Stimulated activated CD8-positive, alpha-beta memory T cell treated with anti-CD3 and anti-CD28 coated beads, Interleukin-12 subunit alpha, Interleukin-12 subunit beta, amount 100 ng/mL, for 4 hours (primary cell): ENCODE measurements at places on chromosomes 1 and 21.

- no peak for DNase-seq
Observed at GRCh38 chr1:147665521-147665920, 4.8 kb downstream of the ACP6 start.

DNA sequence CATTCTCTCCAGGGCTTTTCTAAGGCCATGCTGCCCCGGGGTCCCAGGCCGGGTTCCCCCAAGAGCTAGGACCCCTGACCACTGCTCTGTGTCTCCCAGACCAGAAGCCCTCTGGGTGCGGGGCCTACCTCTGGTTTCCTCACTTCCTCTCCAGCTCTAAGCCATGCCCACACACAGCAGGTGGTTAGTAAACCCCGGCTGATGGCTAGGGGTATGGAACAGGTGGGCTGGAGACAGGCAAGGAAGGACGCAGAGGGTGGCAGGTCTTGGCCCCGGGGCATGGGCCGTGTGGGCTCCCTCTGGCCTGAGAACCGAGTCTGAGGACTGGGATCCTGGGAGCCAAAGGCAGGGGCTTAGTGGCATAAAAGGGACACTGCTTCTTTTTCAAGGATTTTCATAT, 15.9 kb upstream of the PLCH2 start:
- no peak for DNase-seq

DNA sequence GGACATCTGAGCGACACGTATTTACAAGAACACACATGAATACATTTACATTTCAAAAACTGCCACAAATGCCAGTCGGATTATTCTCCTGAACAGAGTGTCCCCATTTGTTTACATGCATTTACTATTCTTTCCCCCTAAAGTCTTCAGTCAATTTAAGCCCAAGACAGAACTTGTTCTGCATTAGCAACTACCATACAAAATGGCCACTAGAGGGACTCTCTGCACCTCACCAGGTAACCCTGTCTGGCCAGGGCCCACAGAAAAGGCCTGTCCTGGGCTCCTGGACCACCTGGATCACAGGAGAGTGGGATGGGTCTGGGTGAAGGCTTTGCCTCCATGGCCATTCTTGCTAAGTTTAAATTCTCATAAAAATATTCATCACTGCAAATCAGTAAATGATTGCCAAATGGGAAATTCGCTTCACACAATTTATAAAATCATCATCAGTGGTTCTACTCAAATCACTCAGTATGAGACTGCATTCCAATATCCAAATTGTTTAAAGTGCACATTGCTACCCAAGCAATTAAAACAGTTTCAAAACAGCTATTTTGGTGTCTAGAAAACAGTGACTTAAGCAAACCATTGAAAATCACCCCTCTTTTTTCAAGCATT, 12.5 kb upstream of the GUCA2A start:
- DNase-seq: no peak

DNA sequence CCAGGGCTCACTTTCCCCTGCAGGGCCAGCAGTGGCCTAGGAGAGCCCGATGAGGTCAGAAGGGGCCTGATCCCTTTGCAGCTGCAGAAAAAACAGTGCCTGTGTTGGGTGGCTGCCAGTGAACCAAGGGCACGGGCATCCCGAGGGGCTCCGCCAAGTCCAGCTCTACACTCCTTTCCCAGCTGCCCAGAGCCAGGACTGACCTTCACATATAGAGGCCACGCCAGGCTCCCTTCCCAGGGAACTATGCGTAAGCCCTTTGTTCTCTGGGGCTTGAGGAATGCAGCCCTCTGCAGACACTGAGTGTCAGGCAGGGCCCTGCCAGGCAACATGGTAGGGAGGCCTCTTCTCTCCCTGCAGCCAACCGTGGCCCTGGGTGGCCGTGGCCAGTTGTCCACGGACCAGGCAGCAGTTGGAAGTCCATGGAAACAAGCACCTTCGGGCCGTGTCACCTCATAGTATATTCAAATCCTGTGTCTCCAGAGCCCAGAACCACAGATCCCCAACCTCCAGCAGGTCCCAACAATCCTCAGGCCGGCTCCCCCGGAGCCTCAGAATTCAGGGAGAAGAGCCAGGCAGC, 194.0 kb downstream of the NPHP4 start:
- DNase-seq: no peak

DNA sequence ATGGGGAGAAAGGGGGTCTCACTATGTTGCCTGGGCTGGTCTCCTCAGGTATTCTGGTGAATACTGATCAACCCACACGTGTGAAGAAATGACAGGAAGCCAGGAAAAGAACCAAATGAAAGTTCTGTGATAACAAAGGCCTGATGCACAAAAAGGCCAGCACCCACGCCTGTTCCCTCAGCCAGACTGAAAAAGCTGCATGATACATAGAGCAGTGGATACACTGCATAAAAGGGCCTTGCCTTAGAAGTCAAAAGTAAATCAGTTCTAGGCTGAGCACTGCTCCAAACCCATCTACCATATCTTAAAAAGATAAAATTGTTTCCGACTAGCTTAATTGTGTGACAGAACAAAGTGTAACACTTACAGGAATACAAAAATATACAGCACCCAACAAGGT, 36.9 kb upstream of the PSMG1 start:
- DNase-seq: no peak

DNA sequence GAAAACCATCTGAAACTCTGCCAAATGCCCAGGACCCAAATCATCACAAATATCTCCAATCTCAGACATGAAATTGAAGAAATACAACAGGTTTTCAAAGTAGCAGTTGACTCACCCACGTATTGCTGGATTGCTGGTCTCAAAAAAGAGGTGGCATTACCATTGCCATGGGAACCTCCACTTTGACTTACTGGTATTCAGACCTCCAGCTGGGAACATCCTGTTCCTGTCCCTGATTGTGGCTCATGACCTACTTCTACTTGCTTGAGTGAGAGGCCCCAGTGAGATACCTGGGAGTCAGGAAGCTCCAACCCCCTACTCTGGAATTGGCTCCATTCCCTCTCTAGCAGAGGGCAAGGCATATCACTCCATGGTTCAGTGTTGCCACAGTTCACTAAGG, 64.6 kb downstream of the NMNAT2 start:
- no peak for DNase-seq

- no peak for DNase-seq
Observed at GRCh38 chr1:160811147-160811546, 15.2 kb downstream of the LY9 start.

- no peak for DNase-seq
Observed at GRCh38 chr1:30695439-30695841, 27.9 kb downstream of the MATN1 start.

DNA sequence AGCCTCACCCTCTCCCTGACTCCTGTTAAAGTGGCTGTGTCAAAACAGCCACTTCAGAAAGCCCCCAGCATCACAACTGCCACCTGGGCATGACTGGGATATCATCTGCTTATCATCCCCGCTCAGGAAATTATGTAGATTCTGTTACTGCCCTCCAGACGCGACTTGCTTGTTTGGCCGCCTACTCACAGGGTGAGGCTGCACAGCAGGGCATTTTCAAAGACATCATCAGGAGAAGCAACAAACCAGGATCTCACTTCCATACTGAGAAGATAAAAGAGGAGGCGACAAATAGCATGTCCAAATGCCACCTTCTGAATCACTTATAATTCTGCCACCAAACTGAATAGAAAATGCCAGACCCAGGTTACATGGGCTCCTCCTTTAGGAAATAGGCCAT, 94.8 kb downstream of the MIS18A start:
- DNase-seq: no peak

DNA sequence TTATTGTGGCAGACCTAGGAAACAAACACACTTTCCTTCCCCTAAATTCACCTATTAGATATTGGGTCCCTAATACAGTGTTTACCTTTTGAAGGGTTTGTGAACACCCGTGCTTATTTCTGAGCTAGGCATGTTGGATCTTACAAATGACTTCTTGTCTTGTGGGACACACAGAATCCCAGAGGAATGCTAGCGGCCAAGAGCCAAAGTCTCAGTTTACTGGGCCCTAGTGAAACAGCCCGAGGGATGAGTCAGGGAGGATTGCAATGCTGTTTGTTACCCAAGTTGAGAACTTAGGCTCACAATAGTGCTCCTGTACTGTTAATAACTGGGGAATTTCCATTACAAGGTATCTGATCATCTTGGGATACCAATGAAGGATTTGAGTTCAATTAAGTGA, 100.1 kb upstream of the AKT3 start:
- DNase-seq: no peak

GRCh38 chr1:213381572-213382084, 330.6 kb downstream of the RPS6KC1 start:
- no peak for DNase-seq

GRCh38 chr1:167425482-167425881, 92.8 kb downstream of the CD247 start:
- no peak for DNase-seq

- DNase-seq: no peak
Observed at GRCh38 chr1:64683419-64683818, 61.5 kb upstream of the RAVER2 start.

GRCh38 chr1:111920221-111921024, 69.0 kb downstream of the KCND3 start:
- DNase-seq: no peak

DNA sequence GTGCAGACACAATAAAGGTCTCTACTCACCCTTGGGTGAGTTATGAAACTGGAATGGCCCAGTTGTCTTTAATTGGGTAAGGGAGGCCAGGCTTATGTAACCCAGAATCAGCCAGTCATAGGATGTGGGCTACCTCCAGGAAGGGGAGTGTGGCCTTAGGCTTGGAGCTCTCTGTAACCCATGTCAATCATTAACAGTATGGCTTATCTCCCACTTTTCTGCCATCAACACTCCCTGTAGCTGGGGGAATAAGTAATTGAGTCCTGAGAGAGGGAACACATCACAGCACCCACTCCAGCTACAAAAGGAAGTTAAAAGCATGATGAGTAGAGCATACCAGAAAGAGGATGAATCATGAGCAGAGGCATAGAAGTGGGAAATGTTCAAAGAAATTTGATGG, 327.0 kb upstream of the DUSP10 start:
- no peak for DNase-seq

- no peak for DNase-seq
Observed at GRCh38 chr1:161840363-161840762, 74.2 kb downstream of the ATF6 start.

DNA sequence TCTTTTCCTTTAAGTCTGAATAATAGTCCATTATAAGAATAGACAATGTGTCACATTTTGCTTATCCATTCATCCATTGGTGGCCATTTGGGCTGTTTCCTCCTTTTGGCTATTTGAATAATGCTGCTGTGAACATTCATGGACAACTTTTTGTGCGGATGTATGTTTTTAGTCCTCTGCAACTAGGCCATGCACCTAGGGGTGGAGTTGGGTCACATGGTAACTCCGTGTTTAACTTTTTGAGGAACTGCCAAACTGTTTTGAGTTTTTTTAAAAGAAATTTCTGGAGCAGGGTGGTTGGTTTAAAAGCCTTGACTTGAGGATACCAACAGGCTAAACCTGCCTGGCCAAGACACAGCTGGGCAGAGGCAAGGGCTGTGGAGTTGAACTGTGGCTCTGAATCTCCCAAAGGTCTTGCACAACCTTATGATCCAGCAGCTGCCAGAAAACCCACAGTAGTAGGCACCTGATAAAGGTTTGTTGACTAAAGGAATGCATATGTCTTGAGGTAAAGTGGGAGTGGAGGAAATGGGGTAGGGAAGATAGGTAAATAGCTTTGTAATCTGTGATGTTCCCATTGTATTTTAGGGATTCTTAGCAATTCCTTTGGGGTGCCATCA, 5.6 kb upstream of the RPTN start:
- no peak for DNase-seq

- no peak for DNase-seq
Observed at GRCh38 chr1:150765296-150765976, at the start of gene CTSS. TSS of gene CTSS (minus strand) at chr1:150765778. CDS start at chr1:150764763, 1,015 bp downstream.

GRCh38 chr1:33640114-33640660, 167.7 kb downstream of the ZSCAN20 start:
- DNase-seq: no peak

GRCh38 chr21:42558846-42559245, 45.2 kb downstream of the SLC37A1 start:
- no peak for DNase-seq

GRCh38 chr1:73056826-73057225, 774.5 kb upstream of the NEGR1 start:
- no peak for DNase-seq

GRCh38 chr1:3391711-3392110, 62.8 kb upstream of the ARHGEF16 start:
- no peak for DNase-seq

DNA sequence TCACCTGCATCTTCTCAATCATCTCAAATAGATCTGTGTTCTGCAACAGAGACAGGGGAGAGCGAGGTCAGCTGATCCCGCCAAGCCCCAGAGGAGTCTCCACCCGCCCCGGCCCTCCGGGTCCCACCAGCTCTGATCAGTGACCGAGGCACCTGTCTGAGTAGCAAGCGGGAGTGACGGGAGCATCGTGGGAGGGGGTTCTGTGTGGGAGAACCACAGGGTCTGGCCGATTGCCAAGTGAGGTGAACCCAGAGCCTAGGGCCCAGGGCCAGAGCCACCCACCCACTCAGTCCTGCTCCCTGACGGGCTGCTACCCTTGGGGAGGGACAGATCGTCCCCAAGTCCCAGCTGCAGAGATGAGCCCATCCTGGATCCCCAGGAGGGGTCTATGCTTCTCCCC, 49.1 kb downstream of the RAP1GAP start:
- DNase-seq: no peak

GRCh38 chr1:29920784-29921183, 684.5 kb downstream of the PTPRU start:
- DNase-seq: no peak

DNA sequence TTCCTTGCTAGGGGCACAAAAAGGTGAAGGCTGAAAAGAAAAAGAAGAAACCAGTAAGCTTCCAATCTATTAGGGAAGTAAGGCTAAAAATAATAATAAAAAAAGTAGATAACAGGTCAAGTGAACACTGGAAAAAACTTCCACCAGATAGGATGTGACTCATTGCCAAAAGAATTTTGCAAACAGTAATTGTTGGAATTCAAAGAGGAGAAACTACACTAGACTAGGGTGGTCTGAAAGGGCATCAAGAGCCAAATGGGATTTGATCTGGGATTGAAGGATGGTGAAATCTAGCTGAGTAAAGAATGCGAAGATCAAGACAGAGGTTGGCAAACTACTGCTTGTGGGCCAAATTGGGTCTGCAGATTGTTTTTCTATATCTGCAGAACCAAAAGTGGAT, 6.0 kb upstream of the ST6GALNAC3 start:
- no peak for DNase-seq
